ENCODE measurements at places on chromosomes 7 and 10.
A peak's percentile ranks its signal among the peaks of the same experiment; 100 is the strongest.

- no peak for DNase-seq
Measured at GRCh38 chr7:28785041-28785995, 172.8 kb downstream of the TRIL start.

DNA sequence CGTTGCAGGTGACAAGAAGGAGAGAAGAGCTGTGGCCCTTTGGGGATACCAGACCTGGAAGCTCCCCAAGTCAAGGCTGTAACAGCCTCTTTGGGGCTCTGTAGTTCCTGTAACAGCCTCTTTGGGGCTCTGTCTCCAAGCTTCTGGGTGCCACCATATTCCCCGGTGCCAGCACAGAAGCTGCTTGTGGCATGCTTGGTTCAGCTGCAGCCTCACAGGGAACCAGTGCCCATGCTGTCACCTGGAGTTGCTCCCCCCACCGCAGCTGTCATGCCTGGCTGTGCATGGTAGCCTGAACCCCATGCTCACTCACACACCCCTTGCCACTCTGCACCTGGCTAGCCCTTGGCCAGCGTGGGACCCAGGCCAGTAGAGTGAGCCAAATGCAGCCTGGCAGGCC, 109.1 kb downstream of the ELAPOR2 start:
- DNase-seq: no peak

DNA sequence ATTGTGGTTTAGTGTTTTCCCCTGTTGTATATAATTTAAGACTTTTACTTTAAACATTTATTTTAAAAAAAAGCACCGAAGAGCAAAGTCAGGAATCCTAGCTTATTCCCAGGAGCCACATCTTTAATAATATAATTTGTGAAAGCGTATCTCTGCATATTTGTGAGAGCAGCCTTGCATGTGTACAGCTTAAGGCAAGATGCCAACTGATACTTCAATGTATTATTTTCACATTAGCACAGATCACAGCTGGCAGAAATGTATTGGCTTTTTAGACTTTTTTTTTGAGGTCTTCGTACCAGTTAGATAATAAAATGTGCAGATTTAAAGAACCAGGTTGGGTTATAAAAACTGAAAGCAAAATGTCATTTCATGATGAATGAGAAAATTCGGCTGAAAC, 845.7 kb upstream of the POT1 start:
- DNase-seq: no peak

GRCh38 chr10:129916506-129916995, 47.5 kb downstream of the EBF3 start:
- DNase-seq: no peak

GRCh38 chr7:61111-61510, 131.3 kb upstream of the FAM20C start:
- DNase-seq: peak; percentile 13

GRCh38 chr7:124784879-124785818, 19.6 kb upstream of the GPR37 start:
- peak; percentile 21 for DNase-seq

GRCh38 chr10:132102717-132103110, 37.0 kb downstream of the JAKMIP3 start:
- no peak for DNase-seq

GRCh38 chr10:72328829-72329204, 25.9 kb downstream of the DNAJB12 start:
- no peak for DNase-seq

DNA sequence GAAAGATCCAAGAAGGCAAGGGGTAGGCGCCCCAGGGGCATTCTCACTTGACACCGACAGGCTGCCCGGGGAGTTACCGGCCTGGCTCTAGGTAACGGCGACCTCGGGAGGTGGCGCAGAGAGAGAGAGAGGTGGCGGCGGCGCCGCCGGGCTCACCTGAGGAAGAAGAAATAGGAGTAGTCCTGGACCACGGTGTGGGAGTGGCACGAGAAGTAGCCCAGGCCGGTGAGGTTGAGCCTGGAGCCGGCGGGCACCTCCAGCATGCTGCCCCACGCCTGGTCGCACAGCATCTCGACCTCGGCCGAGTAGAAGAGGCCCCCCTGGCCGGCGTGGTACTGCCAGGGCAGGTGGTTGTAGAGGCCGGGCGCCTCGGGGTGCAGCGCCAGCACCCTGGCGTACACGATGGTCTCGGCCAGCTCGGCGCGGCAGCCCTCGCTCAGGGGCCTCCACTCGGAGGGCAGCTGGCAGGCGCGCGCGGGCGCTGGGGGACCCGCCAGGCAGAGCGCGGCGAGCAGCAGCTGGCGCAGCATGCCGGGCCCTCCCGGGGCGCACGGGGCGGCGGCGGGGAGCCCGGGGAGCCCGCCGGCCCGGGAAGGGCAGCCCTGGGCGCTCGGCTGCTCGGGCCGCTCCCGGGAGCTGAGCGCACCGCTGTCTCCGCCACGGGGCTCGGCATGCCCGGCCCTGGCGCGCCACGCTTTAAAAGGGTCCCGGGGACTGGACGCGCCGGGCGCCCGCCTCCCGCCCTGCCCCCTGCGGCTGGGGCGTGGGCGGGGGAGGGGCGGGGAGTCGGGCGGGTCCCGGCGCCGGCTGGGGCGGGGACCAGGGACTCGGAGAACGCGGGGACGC, at the start of gene CCDC3:
TSS of gene CCDC3 (minus strand) at position 673 of the 846 bp plus-strand sequence. CDS start at position 530, 143 bp downstream.
- DNase-seq: no peak

DNA sequence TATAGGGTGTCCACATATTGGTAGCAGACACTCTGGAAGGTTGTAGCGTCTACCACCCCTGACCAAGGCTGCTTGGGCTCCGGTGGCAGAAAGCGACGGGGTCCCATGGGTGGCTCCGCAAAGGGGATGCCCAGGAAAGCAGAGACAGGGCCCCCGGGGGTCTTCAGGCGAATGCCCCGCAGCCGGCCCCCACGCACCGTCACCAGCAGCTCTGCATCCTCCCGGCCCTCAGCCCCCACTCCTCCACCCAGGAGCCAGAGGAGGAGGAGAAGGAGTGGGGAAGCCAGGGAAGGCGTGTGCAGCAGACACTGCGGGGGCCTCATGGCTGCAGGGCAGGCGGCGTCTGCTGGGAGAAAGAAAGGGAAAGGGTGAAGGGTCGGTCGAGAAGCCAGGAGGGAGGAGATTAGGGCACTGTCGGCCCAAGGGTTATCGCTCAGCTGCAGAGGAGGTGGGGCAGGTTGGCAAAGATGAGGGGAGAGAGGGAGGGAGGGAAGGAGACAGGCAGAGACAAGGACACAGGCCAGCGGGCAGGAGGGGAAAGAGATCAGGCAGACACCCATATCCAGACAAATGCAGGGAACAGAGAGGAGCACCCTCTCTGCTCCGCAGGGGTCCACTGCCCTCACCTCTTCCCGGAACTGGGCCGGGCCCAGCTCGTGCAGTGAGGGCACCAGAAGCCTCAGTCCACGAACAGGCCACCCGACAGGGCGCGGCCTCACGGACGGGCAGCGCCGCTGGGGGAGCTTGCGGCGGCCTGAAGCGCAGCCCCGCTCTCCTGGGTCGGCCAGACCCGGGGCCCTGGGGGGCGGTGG, 1.6 kb downstream of the ACHE start:
- no peak for DNase-seq

- DNase-seq: no peak
Measured at GRCh38 chr7:155227004-155227787, 70.5 kb upstream of the INSIG1 start.

DNA sequence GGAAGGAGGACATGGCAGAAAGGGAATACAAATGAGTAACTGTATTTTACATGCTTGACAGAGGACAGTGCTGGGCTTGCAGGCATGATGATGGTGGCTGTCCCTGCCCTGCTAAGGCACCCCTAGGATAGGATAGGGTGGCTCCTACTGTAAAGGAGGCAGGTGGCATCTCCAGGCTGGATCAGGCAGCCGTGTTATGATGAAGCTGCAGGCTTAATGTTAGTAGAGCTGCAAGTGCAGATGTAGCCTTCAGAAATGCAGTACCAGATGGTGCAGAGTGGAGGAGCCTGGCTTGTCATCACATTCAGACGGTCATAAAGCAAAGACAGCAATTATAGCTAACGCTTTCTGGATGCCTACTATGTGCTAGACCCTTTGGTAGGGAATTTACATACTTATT, 287.9 kb upstream of the PODXL start:
- DNase-seq: no peak

GRCh38 chr7:906776-907157, 30.4 kb downstream of the GET4 start:
- no peak for DNase-seq

DNA sequence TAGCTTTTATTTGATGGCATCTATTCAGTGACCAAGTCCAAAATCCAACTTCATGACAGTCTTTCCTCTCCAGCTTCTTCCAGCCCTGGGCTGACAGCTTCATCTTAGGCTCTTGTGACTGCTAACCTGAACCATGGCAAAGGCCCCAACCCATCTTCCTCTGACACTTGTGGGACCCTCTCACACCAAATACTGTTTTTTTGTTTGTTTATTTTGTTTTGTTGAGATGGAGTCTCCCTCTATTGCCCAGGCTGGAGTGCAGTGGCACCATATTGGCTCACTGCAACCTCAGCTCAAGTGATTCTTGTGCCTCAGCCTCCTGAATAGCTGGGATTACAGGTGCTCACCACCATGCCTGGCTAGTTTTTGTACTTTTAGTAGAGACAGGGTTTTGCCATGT, 265.2 kb downstream of the GATA3 start:
- DNase-seq: no peak

DNA sequence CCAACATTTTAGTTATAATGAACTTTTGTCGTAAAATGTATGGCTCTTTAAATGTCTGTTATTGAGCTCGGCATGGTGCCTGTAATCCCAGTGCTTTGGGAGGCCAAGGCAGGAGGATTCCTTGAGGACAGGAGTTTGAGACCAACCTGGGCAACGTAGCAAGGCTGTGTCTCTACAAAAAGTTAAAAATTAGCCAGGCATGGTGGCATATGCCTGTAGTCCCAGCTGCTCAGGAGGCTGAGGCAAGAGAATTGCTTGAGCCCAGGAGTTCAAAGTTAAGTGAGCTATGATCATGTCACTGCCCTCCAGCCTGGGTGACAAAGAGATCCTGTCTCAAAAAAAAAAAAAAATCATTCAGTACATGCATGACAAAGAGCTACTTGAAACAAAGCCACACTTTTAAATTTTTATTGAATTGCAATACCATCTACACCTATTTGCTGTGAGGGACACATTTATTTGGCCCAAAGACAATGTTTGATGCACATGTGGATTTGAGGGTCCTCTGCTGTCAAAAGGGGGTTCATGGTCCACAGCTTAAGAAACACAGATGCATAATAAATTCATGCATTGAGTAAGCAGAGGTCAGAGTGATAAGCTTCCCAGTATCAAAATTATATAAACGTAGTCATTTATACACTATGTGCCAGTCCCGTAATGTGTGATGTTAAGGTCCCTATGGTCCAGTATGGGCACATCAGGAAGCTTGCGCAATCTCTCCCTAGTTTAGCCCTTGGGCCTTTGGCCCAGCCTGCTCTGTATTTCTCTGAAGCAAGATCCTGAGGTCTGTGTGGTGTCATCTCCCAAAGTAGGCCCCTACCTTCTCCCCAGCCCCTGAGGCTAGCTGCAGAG, 4.4 kb upstream of the MALSU1 start:
- DNase-seq: no peak

DNA sequence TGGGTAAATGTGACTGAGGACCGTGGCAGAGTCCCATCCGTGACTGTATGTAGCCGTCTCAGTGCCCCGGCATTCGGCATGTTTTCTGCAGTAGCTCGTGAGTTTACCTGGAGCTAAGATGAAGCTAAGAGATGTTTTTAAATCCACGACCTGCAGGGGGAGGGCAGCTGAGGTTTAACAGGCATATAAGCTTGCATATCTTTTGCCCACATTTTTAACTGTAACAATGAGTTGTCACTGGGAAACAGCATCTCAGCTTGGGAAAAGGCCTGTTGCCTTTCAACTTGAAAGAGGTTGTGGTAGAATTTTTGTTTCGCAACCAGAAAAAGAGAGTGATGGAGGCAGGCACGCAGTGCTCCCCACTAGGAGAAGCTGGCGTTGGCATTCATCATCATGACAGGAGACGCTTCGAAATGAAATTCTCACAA, 77.7 kb downstream of the CELF2 start:
- DNase-seq: no peak

DNA sequence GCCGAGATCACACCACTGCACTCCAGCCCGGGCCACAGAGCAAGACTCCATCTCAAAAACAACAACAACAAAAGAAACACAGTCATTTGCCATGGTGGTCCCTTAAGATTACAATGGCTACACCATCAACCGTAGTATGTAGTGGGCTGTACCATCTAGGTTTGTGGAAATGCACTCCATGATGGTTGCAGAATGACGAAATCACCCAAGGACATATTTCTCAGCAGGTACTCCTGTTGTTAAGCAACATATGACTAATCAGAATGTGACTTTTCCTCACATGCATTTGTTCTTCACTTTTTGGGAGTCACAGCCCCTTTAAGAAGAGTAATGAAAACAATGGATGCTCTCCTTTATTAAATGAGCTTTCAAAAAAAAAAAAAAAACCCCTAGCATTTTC, 11.0 kb downstream of the SVIL start:
- peak; percentile 49 for DNase-seq

DNA sequence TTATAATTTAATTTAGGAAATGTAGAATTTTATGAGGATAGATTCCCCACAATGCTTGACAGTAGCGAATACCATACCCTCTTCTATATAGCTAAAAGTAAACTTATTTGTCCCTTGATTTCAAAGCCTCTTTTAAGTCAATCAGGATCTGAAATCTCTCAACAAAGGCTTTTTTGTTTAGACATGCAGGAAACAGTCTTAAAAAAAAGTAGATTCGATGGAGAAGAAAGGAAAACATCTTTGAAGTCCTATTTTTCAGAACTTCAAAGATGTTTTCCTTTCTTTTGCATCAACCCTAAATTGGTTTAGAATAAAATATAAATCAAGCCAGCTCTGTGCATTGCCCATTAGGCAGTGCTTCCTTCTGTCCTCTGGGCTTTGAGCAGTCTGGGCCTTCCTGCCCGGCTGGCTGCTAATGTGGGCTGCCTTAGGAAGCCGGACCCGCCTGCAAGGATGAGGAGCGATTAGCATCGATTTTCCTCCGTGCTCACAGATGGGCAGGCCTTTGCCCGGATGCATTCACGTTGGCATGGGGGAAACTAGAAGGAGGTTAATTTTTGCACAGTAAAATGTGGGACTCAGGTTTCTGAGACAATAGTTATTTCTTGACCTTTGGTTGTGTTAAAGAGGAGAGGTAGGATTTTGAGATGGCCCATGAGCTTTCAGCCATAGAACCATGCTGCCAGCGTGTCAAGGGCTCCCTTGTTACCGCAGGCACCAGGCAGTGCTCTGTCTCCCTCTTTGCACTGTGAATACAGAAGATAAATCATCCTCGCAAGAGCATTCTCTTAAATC, 15.5 kb downstream of the MSRB2 start:
- DNase-seq: no peak

- no peak for DNase-seq
Measured at GRCh38 chr7:32390210-32390609, 100.0 kb downstream of the LSM5 start.
